ENCODE measurements at places on chromosomes 5 and 9.

DNA sequence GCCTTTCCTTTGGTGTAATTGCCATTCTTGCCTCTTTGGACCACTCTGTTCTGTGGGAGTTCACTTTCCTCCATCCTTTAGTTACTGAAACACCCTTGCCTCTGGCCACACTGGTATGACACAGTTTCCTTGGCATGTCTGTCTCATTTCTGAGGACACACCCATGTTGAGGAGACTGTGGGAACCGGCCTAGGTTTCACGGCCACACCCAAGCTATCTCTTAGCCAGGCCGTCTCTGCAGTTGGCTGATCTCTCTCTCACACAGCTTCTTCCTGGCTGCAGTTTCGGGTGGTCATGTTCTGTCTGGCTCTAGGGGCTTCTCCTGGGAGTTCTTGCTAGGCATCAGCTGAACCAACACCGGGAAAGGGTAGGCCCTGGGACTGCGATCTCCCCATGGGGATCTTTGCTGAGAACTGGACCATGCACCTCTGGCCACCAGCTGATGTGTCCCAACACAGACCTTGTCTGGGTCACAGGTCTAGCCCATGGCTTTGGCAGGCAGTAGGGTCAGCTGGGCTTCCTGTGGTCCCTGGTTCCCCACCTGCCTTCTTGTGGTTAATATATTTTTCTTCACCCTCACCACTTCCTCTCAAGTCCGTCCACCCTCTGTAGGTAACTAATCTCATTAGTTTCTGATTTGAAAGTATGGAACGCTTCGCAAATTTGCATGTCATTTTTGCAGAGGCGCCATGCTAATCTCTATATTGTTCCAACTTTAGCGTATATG lies 24.9 kb downstream of the ARHGEF37 start:
- no peak for DNase-seq

GRCh38 chr5:132251220-132251725 lies 6.2 kb upstream of the PDLIM4 start:
- DNase-seq, result no peak

- no peak for DNase-seq
Measured at GRCh38 chr9:129008986-129009583, 19.0 kb downstream of the SH3GLB2 start.

DNA sequence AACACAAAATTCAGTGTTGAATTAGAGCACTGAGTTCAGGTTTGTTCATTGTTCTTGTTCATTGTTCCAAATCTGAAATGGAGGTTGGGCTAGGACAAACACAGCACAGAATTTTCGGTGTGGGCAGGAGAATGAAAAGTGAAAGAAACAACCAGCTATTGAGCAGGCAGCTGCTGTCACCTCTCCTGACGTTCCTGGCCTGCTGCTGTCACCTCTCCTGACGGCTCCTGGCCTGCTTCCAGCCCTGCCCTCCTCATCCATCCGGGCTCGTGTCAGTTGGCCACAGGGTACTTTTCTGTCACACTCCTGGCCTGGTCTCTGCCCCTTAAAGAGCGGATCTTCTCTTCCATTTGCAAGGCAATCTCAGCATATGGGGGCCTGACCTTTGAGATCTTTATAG lies 45.2 kb upstream of the CKMT2 start:
- no peak for DNase-seq

GRCh38 chr5:9196403-9197227 lies 349.3 kb downstream of the SEMA5A start:
- no peak for DNase-seq

DNA sequence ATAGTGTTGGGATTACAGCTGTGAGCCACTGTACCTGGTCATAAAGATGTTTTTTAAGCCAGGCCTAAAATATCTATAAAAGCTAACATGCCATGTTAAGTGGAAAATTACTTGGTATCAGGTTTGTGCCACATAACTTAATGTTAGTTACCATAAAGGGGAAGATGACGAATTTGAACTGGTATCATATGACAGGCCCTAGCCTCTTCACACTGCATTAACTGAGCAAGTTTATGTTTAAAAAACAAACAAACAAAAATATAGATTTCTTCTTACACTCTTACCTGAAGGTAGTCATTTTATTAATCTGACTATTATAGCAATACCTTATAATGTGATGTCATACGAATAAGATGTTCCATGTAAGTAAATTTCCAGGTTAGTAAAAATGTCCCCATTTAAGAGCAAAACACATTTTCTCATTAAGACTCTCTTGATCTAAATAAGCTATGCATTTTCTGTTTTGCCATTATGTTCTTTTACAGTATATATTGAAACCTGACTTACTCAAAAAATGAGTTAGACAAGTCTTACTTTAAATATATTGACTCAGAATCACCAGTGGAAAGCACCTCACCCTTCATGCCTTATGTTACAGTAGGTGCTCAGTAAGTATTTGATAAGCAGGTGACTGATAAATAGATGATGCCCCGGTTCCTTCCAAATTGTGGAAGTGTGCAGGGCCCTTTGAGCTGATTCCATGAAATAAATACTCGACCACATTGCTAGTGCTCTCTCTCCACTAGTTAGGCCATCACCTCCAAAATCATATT lies 125.4 kb downstream of the CDC42SE2 start:
- DNase-seq, result no peak

DNA sequence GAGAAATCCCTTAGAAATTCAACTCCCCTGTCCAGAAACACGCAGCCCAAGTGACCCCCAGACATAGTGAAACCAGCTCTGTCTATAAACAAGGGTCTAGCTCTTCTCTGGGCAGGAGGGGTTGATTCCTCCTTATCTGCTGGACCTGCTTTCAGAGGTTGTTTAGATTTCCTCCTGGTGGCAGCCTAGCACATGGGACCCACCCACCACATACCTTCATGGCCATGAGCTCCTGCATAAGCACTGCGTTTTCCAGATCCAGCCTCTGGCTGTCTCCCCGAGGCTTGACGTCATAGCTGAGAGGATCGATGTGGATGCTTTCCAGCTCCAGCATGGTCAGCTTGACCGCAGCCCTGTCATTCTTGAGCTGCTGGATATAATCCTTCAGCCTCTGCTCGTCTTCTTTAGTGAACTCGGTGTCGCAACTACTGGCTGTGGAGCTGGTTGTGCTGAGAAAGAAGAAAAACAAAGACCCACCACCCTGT lies 77.0 kb downstream of the DCP2 start:
- no peak for DNase-seq

- no peak for DNase-seq
Measured at GRCh38 chr9:13661014-13661413, 381.5 kb upstream of the MPDZ start.

- no peak for DNase-seq
Measured at GRCh38 chr9:91483189-91483691, 59.6 kb upstream of the NFIL3 start.

DNA sequence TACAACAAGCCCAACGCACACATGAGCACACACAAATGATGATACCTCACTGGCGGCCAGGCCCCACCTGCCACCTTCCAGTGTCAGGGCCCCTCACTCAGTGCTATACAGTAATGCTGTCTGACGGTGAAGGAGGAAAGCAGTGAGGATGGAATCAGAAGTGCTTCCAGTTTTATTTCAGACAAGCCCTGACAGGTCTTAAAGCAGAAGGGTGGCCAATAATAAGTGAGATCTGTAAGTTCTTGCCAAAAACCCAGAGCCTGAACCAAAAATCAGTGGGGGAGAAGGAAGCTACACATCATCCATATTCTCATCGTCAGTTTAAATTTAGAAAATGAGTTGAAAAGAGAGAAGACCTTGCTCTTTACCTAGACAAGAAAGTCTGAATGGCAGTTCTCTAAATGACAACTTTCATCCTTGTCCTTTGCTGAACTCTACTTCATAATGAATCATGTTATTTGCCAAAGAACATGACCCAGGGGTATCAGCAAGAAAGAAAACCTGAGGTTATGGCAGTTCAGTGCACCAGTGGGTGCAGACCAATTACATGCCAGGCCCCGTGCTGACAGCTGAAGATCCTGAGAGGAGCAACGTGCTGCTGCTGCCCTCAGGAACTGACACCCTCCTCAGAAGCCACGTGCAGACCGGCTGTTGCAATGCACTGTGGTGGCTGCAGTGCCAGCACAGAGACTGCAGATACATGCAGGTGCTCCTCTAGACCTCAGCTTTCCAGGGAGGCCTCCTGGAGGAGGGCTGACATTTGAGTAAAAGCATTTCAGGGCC lies 118.7 kb downstream of the DROSHA start:
- no peak for DNase-seq

DNA sequence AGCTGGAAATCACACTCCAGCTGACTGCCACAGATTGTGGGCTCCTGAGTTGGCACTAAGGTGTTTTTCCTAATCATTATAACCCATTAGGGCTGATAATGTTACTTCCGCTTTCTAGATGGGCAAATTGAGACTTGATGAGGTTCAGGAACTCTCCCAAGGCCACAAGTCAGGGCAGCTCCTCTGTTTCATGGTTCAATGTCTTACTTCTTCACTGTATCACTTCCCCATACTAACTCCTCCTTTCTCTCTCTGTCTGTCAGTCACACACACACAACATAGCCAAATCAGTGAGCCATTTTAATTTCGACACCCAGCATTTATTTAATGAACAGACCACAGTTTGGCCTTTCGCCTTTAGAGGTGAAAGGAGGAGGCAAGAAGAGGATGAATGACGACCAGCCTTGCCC lies 17.8 kb upstream of the TRAF1 start:
- DNase-seq, result no peak

DNA sequence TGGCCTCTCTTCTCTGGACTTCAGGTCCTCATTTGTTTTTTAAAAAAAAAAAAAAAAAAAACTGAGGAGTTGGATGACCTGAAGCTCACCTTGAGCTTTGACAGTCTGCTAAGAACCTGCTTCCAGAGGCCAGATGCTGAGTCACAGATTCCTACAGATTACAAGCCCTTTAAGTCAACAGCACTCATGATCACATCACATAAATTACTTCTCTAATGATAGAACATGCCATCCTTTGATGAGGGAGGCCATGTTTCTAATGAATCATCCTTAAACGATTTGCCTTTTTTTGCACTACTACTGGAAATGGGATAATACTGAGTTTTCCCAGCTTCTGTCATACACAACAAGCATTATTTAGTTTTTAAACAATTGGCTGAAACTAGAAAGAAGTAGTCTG lies 34.2 kb upstream of the MYOT start:
- no peak for DNase-seq

GRCh38 chr9:131178382-131178781 lies 53.0 kb downstream of the NUP214 start:
- DNase-seq, result peak; percentile 65

GRCh38 chr5:68367717-68368116 lies 152.2 kb downstream of the PIK3R1 start:
- no peak for DNase-seq

- no peak for DNase-seq
Measured at GRCh38 chr9:16029046-16029615, 476.3 kb downstream of the CCDC171 start.

- DNase-seq, result no peak
Measured at GRCh38 chr5:143338658-143339366, 64.7 kb downstream of the NR3C1 start.

- DNase-seq, result no peak
Measured at GRCh38 chr9:16150501-16150900, 597.7 kb downstream of the CCDC171 start.

- DNase-seq, result no peak
Measured at GRCh38 chr5:7622498-7622897, 226.6 kb downstream of the ADCY2 start.

GRCh38 chr5:81575924-81576323 lies 175.0 kb downstream of the SSBP2 start:
- DNase-seq, result no peak

- DNase-seq, result no peak
Measured at GRCh38 chr5:116507941-116508655, 66.5 kb downstream of the SEMA6A start.

All from stimulated activated CD4-positive, alpha-beta T cell treated with anti-CD3 and anti-CD28 coated beads, Interleukin-15, amount 100 ng/mL, for 1 hour (primary cell).